Right ventricle myocardium inferior (tissue), 1 donor: ENCODE measurements at places on chromosomes 1 and 21. TPM values are rescaled to one million over a fixed set of nuclear protein-coding genes. Genes with fewer than 3 reads are reported as not detected.

Gene TARBP1
- 10.1 TPM for total RNA-seq

Gene DMBX1
- not detected for total RNA-seq

Gene OR2T29
- not detected for total RNA-seq

Gene ADGRL4
- 25.3 TPM for total RNA-seq

Gene CD55
- total RNA-seq = 68.9 TPM

Gene SPATA46
- not detected for total RNA-seq

Gene LCE3C
- not detected for total RNA-seq

Gene RIPPLY3
- not detected for total RNA-seq

Gene MRPS21
- total RNA-seq = 70.8 TPM

GRCh38 chr21:36097427-36098181, 27.8 kb downstream of the CBR1 start:
- no peak for DNase-seq

DNA sequence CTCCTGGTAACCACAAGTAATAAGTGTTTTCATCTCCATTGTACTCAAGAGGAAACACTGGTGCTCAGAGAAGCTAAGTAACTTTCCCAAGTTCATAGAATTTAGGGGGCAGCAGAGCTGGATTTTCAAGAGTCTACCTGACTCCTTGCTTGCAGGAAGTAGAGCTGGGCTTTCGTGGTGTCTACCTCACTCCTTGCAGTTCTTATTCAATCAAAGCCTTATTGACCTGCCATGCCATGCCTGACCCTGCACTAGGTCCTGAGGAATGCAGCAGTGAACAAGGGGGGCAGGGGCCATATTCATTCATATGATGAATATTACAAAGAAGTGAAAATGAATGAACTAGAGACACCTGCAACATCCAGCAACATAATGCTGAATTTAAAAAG, 93.3 kb downstream of the GLIS1 start:
- peak; percentile 11 for DNase-seq

GRCh38 chr1:97243973-97244560, 522.5 kb downstream of the PTBP2 start:
- DNase-seq = no peak

DNA sequence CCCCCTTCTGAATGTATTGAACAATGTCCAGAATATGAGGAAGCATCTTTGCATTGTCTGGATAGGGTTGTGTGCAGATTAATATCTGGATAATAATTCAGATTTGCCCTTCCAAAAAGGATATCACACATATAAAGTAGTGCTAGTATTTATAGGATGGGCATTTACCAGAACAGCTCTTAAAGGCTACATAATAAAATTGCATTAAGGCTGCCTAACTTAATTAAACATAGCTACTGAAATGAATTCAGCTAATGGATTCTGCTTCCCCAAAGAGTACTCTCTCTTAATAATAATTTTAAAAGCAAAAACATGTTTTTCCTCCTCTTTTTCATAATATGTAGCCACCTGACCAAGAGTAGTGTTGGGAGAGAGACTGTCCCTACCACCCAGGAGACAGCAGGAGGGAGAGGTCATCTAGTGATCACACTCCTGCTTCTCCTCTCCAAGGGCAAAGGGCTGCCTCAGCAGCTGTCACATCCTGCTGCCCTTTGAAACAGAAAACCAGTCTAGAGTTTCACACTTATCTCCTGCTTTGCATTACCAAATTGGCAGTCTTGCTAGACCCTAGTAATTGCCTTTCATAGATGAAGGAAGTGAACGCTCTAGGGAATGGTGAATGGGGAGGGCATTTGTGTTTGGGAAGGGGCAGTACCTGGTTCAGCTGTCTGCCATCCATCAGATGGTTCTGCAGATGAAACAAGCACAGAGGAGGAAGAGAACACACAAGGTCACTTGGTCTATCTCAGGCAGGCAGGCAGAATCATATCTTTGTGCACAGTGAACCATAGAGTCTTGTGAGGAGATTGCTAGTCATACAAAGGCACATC, 29.3 kb upstream of the DDAH1 start:
- DNase-seq = no peak

- DNase-seq = no peak
Measured at GRCh38 chr1:19076841-19077616, 120.6 kb upstream of the IFFO2 start.

DNA sequence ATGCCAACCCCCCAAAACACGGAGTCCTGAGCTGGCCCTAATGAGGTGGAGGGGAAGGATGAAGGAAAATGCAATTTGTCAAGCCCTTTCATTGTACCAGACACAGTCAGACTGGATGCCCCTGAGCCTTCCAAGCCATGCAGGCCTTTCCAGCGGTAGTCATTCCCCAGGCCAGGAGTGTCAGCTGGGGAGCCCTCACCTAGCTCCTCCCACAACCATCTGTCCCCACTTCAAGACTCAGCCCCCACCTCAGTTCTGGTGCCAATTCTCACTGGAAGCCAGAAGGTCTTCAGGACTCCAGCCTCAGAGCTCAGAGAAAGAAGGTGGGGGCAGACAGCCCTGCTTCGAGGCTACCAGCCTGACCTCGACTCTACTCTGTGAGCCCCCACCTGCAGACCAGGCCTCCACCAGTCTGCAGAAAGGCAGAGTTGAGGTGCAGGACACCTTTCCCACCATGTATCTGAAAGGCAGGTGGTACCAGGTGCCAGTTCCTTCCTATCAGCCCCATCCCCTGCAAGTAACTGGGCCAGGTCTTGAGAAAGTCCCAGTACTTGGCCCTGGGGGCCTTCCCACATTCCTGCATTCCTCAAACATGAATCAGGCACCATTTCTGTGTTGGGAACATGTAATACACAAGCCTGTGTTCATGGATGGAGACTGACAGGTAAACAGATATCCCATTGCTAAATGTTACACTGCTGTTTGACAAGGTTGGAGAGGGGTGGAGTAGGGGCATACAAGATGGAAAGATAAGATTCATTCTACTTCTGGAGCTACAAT, 180.6 kb upstream of the EDN2 start:
- DNase-seq = no peak

DNA sequence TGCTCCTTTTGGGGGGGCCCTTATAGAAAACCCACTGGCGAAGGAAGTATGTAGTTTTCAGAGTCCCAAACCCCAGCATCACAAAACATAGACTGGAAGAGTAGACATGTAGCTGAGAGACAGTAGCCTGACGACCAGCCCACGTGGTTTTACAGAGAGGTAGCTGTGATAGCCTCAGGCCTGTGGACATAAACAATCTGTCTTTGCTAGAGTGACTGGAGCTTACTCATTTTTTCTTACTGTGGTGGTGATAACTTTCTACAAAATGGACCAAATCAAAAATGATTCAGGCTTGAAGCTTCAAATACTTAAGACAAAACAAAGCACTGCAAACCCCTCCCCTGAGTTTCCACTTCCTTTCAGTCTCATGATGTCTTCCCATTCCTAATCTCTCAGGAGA, 497.0 kb downstream of the RWDD3 start:
- no peak for DNase-seq

- no peak for DNase-seq
Measured at GRCh38 chr1:61167309-61167708, 84.9 kb downstream of the NFIA start.

GRCh38 chr1:212315907-212316306, 30.7 kb downstream of the PPP2R5A start:
- no peak for DNase-seq

DNA sequence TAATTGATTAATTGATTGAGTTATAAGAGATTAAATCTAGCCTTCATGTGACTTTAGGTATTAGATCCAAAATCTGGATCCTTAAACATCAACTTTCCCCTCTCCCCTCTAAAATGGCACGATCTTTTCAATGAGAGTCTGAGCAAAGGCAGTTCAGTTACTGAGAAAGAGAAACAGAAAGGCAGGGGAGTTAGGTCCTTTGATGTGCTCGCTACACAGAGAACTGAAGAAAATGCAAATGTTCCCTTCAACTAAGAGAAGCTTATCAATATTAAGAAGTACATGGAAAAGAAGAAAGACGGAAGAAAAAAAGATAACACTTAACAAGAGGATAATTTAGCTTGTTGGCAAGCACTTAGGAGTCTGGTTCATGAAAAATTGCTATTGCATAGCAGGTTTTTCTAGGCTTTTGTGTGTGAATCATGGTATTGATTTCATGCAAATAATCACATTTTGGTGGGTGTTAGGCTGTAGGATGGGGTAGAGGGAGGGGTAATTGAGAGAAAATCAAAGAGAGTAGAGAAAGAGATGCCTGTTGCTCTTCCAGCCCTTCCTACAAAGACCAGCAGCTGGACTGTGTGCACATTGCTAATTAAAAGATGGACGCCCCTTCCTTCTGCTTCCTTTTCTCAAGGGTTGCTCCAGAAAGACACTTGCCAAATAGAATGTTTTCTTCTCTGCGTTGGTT, 307.6 kb upstream of the PLXNA2 start:
- DNase-seq = no peak

DNA sequence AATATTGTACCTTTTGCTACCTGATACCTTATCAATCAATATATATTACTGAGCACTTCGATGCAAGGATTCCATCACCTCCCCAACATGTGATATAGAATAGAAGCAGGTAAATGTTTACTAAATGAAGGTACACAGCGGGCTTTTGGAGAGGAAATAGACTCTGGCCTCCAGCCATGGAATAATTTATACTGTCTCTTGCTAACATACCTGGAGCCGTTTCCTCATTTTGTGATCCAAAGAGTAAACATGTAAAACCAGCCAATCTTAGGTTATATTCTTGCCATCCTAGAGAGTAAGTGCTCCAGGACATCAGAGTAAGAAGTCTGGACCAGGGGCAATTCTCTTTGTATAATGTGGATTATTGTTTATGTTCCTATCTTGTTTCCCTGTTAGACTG, 39.4 kb downstream of the NDUFS5 start:
- no peak for DNase-seq

DNA sequence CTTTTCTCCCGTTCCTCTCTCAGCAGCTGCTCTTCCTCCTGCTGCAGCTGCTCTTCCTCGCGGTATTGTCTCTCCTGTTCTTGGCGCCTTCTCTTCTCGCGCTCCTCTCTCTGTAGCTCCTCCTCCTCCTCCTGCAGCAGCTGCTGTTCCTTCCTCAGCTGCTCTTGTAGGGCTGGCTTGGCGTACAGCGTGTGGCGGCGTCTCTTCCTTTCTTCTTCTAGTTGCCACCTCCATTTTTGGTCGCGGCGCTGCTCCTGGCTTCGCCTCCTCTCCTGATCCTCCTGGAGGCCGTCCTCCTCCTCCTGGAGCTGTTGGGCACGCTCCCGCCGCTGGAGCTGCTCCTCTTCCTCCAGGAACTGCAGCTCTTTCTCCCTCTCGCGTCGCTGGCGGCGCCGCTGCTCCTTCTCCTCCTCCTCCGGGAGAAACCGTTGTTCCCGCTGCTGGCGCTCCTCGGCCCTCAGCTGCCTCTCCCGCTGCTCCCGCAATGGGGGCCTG, 4.8 kb downstream of the TCHH start:
- DNase-seq = peak; percentile 70
